GM13977 (cell line): ENCODE measurements at places on chromosomes 5 and 9.

DNA sequence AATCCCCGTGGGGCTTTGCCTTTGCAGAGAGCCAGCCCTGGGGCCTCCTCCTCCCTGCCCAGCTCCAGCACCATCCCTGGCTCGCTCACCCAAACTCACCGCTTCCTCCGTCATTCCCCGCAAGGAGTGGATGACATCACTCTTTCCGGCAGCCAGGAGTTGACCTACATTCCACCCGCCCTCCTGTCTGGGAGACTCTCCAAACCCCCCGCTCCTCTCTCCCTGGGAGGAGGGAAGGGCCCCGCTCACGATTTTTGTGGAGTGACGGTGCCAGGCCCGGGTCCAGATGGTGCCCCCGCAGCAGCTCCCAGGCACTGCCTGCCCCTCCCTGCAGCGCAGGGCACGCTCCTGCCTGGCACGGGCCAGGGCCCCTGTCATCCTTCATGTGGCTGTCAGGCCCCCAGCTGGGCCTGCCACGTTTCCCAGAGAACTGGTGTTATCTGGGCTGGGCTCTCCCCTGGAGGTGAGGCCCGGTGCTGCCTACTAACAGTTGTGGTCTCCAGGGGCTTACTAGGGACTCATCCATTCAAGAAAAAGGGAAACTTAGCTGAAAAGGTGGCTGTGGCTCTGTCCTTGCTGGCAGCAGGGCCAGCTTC is 52.3 kb downstream of the NTNG2 start:
- DNase-seq = no peak

- DNase-seq = no peak
These were observed 86.6 kb upstream of the NR4A3 start for GRCh38 chr9:99735041-99735440.

DNA sequence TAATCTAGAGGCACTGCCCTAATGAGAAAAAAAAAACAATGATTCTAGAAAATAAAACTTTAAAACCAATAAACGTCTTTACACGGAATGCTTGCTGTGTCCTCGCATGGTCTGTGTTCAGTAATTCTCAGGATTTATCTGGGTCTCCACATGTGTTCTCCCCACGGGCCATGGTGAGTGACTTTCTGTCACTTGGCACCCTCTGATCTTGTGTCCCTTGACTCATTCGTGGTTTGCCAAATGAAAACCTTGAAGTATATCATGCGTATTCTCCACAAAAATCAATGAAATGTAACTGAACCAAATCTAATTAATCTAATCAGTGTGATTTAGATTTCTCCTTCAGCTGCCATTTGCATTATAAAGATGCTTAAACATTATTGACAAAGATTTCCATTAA is 48.0 kb downstream of the UBE2QL1 start:
- no peak for DNase-seq

GRCh38 chr5:150140830-150141229 is 14.8 kb downstream of the PDGFRB start:
- no peak for DNase-seq

GRCh38 chr5:175382171-175382570 is 61.8 kb downstream of the DRD1 start:
- no peak for DNase-seq

DNA sequence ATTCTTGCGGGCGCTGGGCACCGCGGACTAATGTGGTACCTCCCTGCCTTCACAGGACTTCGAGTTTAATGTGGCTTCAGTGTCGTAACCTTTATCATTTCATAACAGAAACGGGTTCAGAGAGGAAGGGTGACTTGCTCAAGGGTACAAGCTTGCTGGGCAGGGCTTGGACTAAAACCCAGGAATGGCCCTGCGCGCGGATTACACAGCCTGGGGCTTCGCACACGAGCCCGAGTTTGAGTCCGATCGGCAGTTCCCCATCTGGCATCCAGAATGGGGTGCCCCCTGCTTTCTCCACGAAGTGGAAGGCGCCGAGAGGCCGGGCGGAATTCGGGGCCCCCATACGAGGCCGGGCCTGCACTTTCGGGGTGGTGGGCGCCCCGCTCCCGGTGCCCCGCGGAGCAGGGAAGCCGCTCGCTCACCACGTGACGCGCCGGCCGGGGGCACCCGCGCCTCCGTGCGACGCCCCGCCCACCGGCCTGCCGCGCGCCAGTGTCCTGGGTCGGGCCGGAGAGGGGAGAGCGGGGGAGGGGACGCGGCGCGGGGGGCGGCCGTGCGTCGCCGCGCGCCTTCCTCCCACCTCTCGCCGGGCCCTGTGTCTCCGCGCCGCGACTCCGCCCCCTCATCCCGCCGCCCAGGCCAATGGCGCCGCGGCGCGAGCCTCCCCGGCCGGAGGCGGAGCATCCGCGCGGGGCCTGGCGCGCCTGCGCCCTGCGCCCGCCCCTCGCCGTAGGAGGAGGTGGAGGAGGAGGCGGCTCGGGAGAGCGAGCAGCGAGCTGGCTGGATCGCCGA is at the start of gene SET:
Gene SET (plus strand): TSS at position 722 of the 792 bp plus-strand sequence. CDS start 361 bp downstream, outside the sequence.
- peak; percentile 100 for DNase-seq

DNA sequence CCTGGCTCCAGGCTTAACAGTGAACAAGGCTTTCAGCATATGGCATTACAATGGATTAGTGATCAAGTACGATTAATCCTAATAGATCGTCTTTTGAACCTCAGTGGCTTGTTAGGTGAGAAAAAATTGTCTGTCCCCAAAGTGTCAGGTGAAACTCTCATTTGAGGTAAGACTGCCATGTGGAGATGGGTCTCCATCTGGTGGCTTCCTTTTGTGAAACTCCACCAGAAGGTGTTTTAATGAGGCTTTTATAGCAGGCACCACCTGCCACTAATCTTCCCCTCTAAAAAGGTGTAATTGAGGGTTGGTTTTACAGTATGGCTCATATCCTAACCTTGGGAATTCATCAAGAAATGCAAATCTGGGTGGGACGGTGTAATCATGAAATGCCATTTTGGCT is 471.1 kb upstream of the MPDZ start:
- no peak for DNase-seq

DNA sequence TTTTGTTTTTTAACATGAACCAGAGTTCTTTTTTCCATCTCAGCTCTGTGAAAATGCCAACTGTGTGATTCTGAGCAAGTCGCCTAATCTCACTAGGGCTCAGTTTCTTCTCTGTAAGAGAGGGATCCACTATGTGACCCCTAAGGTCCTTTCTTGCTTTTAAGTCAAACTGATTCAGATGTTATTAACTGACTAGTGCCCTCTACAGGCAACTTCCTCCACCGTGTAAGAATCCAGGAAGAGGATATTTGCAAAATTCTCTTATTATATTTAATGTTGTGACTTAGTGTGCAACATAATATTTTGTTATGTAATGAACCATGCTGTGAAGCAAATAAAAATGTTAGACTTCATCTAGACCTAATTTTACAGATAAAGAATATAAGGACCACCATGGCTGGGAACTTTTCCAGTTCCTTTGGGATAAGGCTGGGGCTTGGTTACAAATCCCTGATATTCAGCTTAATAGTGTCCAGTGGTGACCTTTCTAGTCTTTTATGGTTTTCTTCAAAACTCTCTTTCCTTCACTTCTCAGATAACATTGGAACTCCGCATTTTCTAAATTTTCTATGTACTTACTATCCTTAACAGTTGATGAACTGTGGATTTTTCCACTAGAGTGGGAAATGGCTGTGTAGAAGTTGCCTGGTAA is 244.7 kb downstream of the PIK3R1 start:
- DNase-seq = peak; percentile 40

GRCh38 chr9:83154821-83155220 is 91.9 kb upstream of the RASEF start:
- DNase-seq = no peak

- no peak for DNase-seq
These were observed 11.8 kb upstream of the ACTBL2 start for GRCh38 chr5:57494104-57495098.

DNA sequence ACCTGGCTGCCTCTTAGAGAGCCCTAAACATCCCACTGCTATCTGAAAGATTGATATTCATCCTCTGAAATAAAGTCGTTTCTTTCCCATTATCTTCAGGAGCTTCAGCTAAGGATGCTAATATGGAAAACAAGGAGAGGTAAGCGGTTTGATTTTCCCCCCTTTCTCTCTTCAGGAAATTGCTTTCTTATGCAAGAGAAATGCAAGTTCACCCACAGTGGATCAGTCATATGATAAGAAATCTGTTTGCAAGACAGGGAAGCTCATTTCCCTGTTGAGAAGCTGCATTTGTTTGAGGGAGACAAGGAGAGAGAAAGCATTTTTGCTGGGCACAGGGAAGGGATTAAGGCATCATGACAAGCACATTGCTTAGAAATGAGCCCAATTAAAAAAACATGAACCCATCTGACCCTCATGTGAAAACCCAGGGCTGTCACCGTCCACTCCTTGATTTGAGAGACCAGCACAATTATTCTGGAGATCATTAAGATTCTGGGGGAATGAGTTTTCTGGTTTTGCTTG is 53.7 kb upstream of the BOD1 start:
- no peak for DNase-seq

DNA sequence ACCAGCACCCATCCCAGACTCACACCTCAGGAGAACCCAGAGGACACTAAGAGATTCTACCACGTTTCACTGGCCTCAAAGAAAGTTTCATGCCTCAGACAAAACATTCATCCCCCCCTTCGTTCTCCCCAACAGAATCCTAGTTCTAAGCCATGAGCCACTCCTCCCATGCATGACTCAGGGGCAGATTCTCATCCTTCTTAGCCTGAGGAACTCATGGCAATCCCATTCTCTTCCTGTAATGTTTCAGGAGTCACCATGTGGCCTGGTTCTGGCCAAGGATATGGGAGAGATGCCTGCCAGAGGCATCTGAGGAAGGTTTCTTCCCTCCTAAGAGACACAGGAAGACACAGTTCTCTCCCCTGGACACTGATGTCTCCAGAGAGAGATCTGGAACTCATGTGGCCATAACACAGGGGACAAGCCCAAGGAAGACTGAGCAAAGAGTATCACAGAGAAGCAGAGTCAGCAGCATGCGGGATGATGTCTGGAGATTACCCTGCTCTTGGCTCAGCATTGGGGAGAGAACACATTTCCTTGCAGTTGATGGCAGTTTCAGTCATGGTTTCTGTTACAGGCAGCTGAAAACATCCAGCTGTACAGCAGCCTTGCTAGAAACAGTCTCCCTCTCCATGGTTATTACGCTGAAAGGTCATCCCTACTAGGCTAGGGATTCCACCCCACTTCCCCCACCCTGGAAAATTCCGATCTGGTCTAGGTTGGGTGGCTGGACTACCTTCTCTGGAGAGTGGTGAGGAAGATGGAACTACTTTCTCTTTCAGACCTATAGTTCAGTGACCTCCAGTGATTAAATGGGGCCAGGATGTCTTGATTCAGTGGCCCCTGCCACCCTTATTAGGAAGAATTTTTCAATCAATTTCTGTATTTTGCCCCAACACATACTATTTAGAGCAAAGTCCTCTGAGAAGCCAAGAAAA is 115.4 kb downstream of the ZNF608 start:
- no peak for DNase-seq

DNA sequence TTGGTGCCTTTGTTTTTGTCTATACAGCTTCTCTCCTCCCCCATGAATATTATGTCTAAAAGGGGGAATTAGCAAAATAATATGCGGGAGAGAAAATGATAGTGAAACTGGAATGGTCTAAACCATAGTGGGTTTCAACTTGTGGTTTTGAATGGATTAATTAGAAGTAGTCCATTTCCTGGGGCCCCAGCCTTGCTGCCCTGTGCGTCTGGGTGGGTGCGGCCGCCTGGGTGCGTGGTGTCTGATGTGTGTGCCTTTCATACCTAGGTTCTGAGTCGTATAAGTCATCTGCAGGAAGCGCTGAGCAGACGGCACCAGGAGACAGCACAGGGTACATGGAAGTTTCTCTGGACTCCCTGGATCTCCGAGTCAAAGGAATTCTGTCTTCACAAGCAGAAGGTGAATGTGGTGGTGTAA is 120.0 kb upstream of the CACNA1B start:
- DNase-seq = peak; percentile 60
